Immature natural killer cell (primary cell): ENCODE measurements at places on chromosomes 12 and 14.

DNA sequence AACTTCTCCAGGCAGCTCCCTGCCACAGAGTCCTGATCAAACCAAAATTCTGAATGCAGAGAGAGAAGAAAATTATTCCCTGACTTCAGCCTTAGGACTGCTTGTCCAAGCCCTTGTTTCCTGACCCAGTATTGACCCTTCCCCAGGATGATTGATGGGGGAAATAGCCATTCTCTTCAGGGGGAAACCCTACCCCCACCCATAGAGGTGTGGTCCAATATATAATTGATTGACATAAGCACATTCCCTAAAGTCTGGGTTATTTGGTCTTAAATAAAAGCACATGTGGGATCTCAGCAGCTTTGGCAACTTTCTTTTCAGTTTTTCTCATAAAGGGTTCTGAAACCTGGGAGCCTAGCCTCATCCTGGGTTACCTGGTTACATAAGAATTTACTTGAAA, 201.2 kb upstream of the DDHD1 start:
- no peak for DNase-seq
- H3K4me1 ChIP-seq, result peaks cover 1% of the 10 kb centered on the region
- H3K36me3 ChIP-seq, result peaks cover 11% of the 10 kb centered on the region
- no peaks in the 10 kb centered on the region for H3K27me3 ChIP-seq
- H3K4me3 ChIP-seq, result no peak overlapping the region

- H3K27me3 ChIP-seq, result peaks cover 2% of the 10 kb centered on the region
- no peaks in the 10 kb centered on the region for H3K36me3 ChIP-seq
- no peak overlapping the region for H3K27ac ChIP-seq
Observed at GRCh38 chr12:127280393-127281275, 986.3 kb upstream of the TMEM132C start.

GRCh38 chr12:45017916-45018315, 33.0 kb downstream of the DBX2 start:
- H3K4me1 ChIP-seq, result no peaks in the 10 kb centered on the region
- H3K36me3 ChIP-seq, result no peaks in the 10 kb centered on the region
- DNase-seq, result no peak
- no peak overlapping the region for H3K27ac ChIP-seq

DNA sequence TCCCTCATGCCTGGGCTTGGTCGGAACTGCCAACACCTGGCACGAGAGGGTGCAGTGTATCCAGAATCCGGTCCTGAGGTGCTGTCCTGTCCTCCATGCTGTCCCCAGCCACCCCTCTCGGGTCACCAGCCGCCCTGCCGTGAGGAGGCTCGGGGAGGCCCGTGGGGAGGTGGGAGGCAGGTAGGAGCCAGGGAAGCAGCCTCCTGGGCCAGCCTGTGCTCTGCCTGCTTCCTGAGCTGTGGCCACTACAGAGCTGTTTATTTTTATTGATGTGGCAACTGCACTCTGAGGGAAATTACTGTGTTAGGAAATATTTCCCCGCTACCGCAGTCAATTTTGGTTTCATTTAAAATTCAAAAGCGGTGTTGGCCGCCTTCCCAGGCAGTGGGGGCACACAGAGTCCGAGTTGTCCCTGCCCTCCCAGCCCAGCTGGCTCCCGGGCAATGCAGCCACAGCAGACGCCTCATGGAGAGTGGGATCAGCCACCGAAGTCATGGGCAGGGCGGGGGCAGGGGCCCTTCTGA, 18.3 kb downstream of the NOC4L start:
- no peak for DNase-seq
- H3K4me1 ChIP-seq, result peaks cover 6% of the 10 kb centered on the region
- no peak overlapping the region for H3K27ac ChIP-seq
- H3K36me3 ChIP-seq, result no peaks in the 10 kb centered on the region
- no peak overlapping the region for H3K4me3 ChIP-seq

GRCh38 chr14:106141242-106142220, 615.1 kb downstream of the TMEM121 start:
- DNase-seq, result peak; percentile 22
- peaks cover 20% of the 10 kb centered on the region for H3K4me1 ChIP-seq
- no peak overlapping the region for H3K4me3 ChIP-seq

GRCh38 chr14:78834766-78835451, 664.7 kb downstream of the NRXN3 start:
- no peaks in the 10 kb centered on the region for H3K4me1 ChIP-seq
- H3K4me3 ChIP-seq, result no peak overlapping the region
- H3K36me3 ChIP-seq, result no peaks in the 10 kb centered on the region
- no peaks in the 10 kb centered on the region for H3K27me3 ChIP-seq
- H3K27ac ChIP-seq, result no peak overlapping the region

DNA sequence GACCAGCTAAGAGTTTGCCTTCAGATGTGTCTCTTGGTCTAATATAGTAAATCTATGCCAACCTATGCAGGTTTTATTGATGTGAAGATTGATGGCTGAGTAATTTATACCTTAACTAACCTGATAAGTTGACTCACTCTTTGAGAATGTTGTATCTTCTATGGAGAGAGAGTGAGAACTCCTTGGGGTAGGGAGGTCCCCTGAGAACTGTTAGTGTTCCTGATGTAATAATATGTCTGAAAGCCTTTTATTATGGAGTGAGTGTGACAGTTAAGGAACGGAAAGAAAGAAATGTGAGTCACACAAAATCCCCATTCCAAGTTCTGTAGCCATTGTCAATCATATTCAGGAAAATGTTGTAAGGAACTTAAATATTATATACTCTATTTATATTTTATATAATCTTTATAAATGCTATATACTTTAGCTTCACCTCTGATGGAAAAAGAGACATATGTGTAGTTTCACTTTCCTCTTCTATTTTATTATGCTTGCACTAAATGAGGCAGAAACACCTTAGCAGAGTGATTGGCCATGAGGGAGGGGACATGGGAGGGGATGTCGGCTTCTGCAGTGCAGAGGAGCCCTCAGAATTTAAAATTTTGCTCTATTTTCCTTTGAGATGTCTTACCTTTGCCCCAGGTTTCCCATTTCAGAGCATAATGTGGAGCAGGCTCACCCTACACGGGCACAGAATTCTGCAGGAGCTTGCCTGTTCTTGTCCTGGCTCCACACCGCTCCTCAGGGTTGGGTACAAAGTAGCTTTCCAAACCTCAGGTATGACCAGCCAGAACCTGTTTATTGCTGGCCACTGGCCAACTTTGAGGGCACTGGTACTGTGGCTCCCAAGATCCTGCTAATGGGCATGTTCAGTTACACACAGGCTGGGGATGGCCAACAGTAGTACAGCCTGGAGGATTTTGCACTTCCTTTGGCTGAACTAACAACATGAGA, 57.7 kb downstream of the ARF6 start:
- H3K27ac ChIP-seq, result peak overlapping the region; percentile 67
- no peak overlapping the region for H3K4me3 ChIP-seq
- H3K36me3 ChIP-seq, result no peaks in the 10 kb centered on the region
- DNase-seq, result no peak

GRCh38 chr14:59295951-59296350, 107.5 kb downstream of the DAAM1 start:
- H3K36me3 ChIP-seq, result peaks cover 23% of the 10 kb centered on the region
- no peak for DNase-seq
- H3K27ac ChIP-seq, result no peak overlapping the region
- no peak overlapping the region for H3K4me3 ChIP-seq
- H3K27me3 ChIP-seq, result peaks cover 1% of the 10 kb centered on the region

GRCh38 chr12:53097564-53098353, at the start of gene IGFBP6:
IGFBP6 (plus strand) TSS chr12:53097667; CDS start chr12:53097718, 51 bp downstream.
- peaks cover 6% of the 10 kb centered on the region for H3K27me3 ChIP-seq
- peaks cover 31% of the 10 kb centered on the region for H3K4me1 ChIP-seq
- H3K4me3 ChIP-seq, result peak within 1 kb of the TSS; percentile 81
- DNase-seq, result peak; percentile 43

DNA sequence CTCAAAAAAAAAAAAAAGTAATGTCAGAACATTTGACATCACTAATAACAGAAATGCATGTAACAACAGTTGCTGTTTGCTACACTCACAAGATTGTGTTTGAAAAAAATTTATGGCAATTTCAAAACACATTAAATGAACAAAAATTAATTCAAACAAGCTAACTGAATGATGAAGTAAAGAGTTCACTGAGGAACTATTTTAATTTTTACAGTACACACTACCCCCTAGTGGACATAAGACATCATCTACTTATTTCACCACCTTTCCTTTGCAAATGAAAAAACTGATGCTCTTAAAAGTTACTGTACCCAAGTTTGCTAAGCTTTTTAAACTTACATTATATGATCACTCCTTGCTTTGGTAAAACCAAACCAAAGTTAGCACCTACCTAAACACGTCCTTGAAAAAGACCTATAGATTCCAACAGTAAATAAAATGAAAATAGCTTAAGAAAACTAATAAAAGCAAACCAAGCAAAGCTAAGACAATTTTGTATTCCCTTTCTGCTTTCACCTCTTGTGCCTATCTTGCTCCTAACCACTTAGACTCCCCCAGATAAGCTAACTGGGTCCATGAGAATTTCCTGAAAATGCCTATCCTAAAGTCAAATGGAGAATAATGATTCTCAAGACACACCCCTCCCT, 22.2 kb downstream of the UBE2N start:
- H3K27me3 ChIP-seq, result no peaks in the 10 kb centered on the region
- H3K27ac ChIP-seq, result peak overlapping the region; percentile 55
- H3K36me3 ChIP-seq, result no peaks in the 10 kb centered on the region
- H3K4me3 ChIP-seq, result no peak overlapping the region
- peaks cover 73% of the 10 kb centered on the region for H3K4me1 ChIP-seq

DNA sequence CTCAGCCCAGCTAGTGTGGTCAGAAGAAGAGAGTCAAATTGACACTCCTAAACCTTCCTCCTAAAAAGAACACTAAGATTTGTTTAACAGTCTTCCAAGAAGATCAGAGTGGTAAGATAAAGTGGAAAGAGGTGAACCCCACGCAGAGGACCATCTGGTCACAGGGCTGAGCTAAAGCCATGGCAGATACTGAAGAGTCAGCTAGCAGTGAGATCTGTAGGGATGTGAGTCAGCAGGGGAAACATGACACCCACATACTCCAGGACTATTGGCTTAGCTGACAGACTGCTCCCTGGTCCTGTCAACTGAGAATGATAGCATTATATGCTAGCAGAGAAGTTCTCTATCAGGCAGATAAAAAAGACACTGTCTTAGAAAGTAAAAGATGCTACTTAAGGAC, 269.4 kb upstream of the ALG10 start:
- H3K4me1 ChIP-seq, result no peaks in the 10 kb centered on the region
- no peak for DNase-seq
- H3K4me3 ChIP-seq, result no peak overlapping the region
- H3K27ac ChIP-seq, result no peak overlapping the region

DNA sequence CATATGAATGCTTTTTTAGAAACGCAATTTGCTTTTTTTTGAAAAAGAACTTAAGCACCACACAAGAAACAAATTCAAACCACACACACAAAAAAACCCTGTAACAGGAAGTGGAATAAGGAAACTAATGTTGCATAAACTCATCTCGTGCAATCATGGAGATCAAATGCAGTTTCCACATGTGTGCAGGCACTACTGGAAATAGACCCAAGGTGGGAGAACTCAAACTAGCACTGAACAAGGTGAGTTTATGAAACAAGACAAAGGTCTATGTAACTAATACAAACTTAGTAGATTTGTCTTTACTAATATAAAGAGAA, 17.5 kb downstream of the NIN start:
- peaks cover 38% of the 10 kb centered on the region for H3K4me1 ChIP-seq
- H3K27me3 ChIP-seq, result peaks cover 3% of the 10 kb centered on the region
- peaks cover 13% of the 10 kb centered on the region for H3K36me3 ChIP-seq
- H3K4me3 ChIP-seq, result peak overlapping the region; percentile 84
- peak; percentile 28 for DNase-seq

- no peak overlapping the region for H3K27ac ChIP-seq
- H3K4me3 ChIP-seq, result no peak overlapping the region
- no peaks in the 10 kb centered on the region for H3K27me3 ChIP-seq
- no peaks in the 10 kb centered on the region for H3K36me3 ChIP-seq
- H3K4me1 ChIP-seq, result no peaks in the 10 kb centered on the region
Observed at GRCh38 chr12:85575120-85576096, 260.8 kb downstream of the RASSF9 start.

DNA sequence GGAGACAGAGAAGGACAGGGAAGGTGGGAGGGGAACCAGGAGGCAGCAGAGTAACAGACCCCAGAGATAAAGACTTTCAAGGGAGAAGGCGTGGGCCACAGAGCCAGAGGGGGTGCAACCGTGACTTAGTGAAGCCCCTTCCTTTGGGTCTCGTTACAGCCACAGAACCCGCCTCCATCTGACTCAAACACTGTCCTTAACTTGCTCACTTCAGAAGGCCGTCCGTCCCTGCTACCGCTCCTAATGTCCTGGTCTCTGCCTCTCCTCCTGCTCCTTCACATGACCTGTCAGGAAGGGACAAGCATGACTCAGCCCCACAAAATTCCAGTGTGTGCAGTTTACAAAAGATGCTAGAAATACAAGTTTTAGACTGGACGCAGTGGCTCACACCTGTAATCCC, 18.0 kb downstream of the RIMBP2 start:
- no peaks in the 10 kb centered on the region for H3K36me3 ChIP-seq
- H3K27ac ChIP-seq, result no peak overlapping the region
- H3K4me1 ChIP-seq, result no peaks in the 10 kb centered on the region
- DNase-seq, result no peak

- H3K4me3 ChIP-seq, result no peak overlapping the region
- peaks cover 3% of the 10 kb centered on the region for H3K27me3 ChIP-seq
- no peak for DNase-seq
Observed at GRCh38 chr14:21168055-21168454, 12.2 kb upstream of the OR5AU1 start.

GRCh38 chr14:45743884-45744283, 490.9 kb upstream of the MIS18BP1 start:
- no peak overlapping the region for H3K27ac ChIP-seq
- H3K27me3 ChIP-seq, result no peaks in the 10 kb centered on the region
- no peak overlapping the region for H3K4me3 ChIP-seq
- H3K4me1 ChIP-seq, result no peaks in the 10 kb centered on the region

- no peaks in the 10 kb centered on the region for H3K27me3 ChIP-seq
- peak overlapping the region; percentile 91 for H3K4me3 ChIP-seq
- peak overlapping the region; percentile 64 for H3K27ac ChIP-seq
- H3K4me1 ChIP-seq, result peaks cover 11% of the 10 kb centered on the region
Observed at GRCh38 chr14:21525571-21525961, 580 bp downstream of the SALL2 start.

DNA sequence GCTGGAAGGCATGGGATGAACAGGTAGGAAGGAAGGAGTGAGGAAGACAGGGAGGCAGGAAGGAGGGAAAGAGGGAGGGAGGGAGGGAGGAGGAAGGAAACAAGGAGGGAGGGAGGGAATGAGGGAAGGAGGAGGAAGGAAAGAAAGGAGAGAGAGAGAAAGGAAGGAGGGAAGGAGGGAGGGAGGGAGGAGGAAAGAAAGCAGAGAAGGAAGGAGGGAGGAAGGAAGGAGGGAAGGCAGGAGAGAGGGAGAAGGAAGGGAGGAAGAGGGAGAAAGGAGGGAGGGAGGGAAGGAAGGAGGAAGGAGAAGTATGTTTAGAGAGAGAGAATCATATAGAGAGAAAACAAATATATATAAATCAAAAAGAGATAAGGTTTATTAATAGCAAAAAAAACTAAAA, 175.9 kb upstream of the FOXN3 start:
- H3K4me3 ChIP-seq, result no peak overlapping the region
- H3K27ac ChIP-seq, result no peak overlapping the region
- peaks cover 61% of the 10 kb centered on the region for H3K4me1 ChIP-seq
- DNase-seq, result no peak
- peaks cover 44% of the 10 kb centered on the region for H3K36me3 ChIP-seq
